ENCODE measurements at places on chromosomes 6 and 20.

DNA sequence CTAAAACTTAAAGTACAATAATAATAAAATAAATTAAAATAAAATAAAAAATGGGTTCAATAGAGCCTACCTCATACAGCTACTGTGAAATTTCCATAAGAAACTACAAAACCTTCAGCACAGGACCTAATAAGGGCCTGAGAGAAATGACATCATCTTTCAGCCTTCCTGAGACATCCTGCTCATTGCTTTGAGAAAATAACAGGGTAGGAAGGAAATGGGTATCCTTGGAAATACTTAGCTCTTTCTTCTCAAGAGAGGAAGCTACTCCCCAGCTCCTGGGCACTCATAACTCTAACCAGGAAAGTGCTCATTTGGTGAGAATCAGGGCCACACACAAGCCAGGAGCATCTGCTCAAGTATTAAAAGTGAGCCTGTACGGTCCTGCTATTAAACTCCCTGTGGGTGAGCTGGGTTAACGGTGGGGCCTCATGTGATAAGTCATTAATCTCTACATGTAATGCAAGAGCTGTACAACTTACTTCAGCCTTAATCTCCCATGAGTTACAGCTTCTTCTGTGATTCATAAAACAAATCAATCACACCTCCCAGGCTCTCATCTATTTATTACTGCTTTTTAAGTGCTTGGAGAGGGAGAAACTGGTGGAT lies 141.4 kb downstream of the MAFB start:
- no peak for DNase-seq

DNA sequence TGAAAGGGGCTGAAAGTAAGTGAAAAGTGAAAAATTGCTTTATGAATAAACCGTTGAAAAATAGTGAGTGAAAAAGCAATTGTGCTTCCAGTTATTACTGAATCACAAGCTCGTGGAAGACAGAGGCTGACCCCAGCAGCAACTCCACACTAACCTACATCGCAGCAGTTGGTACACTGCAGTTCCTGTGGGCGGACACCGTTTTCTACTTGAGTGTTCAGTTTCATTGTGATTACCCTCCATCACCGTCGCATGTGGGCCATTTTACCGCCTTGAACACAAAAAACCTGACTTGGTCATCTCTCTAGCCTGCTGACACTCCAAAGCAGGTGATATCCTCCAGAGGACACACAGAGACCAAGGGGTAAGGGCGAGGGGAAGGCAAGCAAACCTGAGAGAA lies 28.4 kb downstream of the PRDM1 start:
- no peak for DNase-seq

- DNase-seq, result no peak
Observed at GRCh38 chr6:6875818-6876470, 231.8 kb upstream of the RREB1 start.

GRCh38 chr6:25085756-25086155 lies 150.0 kb upstream of the RIPOR2 start:
- no peak for DNase-seq

DNA sequence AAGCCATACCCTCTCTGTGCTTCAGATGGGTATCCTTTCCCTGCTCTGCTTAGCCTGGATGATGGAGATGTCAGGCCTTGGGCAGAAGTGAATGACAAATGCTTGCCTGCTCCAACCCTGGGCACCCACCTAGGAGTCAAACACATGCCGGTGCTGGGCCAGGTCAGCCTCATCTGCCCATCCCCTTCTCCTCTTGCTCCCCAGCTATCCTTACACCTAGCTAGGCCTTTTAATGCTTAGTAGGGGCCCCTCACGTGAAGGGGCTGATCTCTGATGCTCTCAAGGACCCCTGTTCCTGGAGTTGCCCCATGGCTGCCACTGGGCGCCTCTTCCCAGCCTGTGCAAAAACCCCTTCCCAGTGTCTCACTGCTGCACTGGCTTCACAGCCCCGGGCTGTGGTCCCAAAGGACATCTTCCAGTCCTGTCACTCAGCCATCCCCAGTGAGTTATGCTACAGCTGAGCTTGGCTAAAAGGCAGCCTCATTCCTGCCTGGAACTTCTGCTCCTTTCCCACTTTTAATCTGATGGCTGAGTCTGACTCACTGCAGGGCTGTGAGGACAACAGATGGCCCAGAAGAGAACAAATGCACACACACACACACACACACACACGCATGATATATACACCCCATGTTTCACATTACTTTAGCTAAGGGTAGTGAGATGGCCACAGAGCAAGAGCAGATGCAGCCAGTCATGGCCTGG lies 12.8 kb upstream of the SDCBP2 start:
- DNase-seq, result no peak

DNA sequence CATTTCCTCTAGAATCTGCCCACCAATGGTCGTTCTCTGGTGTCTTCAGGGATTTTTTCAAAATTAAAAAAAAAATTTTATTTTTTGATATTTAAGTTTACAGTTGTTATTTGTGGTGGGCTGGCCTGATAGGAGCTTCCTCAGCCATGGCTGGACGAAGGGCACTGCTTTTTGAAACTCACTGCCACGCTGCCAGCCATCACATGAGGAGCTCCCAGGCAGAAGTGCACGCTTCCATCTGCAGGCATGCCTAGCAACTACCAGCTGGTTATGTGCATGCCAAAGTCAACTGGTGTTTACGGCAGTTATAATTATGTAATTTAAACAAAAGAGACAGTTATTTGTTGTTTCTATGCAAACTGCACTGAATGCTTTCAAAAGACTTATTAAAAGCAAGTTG lies 105.1 kb downstream of the IRF4 start:
- no peak for DNase-seq

DNA sequence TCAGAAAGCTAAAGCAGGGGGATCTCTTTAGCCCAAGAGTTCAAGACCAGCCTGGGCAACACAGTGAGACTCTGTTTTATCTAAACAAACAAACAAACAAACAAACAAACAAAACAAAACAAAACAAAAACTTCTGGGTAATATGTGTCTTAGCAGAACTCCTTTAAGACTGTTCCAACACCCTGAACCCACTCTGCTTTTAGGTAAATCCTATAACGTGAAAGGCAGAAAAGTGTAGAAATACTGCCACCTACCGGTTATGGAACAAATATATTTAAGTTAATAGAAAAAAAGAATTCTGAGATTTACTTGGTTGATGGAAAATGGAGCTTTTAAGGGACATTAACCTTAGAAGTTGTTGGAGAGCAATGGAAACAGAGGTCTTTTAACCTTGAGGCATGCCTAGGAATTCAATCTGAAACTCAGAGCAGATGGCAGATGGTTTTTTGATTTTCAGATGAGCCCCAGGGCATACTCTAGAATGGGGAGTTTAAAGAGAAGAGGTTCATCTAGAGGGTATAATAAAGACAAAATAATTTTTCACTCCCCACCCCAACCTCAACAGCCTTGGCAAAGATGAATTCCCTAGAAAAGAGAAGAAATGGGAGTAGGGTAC lies 38.5 kb downstream of the SOD2 start:
- peak; percentile 50 for DNase-seq

DNA sequence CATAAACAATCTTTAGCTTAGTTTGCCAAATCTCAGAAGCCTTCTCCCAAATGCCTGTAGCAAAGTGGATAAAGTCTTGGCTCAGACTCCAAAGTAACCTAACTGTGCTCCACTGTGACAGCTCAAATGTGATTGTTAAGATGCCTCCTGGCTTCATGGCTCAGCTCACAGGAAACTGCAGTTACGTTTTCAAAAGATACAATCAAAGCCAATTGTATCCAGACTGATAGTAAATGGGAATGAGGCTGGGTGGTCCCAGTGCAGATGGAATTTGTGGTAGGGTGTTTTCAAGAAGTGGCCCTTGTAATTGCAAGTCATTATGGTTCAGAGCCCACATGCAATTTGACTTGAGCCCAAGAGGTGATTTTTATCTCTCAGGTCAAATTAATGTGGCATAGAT lies 151.2 kb upstream of the TAB2 start:
- no peak for DNase-seq

GRCh38 chr6:110415086-110415916 lies at the start of gene DDO:
Gene DDO, minus strand, starts transcription at chr6:110415575. Its CDS starts 2,113 bp downstream, at chr6:110413462.
- no peak for DNase-seq

DNA sequence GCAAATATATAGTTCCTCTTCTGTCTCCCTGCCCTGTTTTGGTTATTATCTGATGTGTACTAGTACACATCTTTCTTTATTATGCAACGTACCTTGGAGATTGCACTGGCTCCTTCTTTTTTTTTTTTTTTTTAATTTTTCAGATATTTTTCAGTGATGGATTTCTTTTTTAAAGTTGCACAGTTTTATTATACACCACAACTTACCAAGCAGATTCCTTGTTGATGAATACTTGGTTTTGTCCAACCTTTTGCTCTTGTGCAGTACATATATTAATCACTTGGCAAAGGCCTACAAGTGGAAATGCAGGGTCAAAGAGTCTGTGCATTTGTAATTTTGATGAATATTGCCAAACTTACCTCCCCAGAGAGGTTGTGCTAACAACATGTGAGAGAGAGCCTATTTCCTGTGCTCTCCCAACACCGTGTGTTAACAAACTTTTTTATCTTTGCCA lies 50.1 kb upstream of the RNF24 start:
- no peak for DNase-seq

DNA sequence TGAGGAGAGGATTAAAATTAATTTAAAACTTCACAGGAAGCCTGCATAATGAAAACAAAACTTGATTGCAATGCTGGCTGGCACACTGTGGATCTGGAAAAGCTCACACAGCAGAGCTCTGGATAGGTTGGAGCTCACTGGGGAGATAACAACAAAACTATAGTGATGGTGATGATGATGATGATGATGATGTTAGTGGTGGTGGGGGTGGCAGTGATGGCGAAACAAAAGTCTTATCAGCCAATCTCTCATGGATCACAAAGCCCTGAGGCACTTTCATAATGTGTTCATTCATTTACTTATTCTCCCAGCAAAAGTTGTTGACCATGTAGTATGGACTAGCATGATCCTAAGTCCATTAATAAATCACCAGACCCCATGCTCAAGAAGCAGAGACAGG lies 152.0 kb downstream of the MBOAT1 start:
- DNase-seq, result no peak

DNA sequence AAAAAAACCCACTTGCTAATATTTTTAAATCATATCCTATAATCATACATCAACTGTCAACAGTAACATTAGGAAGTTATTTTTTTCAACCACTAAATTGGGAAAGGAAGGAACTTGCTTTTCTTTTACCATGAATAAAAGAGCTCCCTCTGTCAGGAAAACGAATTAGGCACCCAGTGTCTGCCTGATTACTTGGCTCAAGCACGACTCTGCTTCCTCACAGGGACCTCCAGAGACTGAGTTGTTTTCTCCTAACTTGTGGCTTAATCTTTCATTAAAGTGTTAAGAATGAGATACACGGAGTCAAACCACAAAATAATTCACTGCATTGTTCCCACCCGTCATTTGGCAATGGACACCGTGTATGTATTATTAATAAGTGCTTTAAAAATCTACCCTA lies 1405.1 kb upstream of the EYS start:
- DNase-seq, result no peak

DNA sequence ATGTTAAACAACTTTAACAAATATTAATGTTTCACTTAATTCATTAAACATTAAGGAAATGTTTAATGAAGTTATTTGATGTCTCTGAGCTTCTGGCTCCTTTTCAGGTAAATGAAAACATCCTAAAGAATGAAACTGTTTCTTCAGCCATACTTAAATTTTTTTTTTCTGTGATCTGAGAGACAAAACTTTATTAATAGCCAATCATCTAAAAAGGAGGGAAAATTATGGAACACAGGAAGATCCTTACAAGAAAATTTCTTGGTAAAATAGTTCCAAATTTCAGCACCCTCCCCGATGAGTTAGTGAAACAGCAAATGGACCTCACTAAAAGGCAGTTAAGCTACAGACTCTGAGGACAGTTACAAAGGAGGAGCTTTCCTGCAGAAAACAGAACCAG lies 185.2 kb downstream of the REV3L start:
- DNase-seq, result no peak

DNA sequence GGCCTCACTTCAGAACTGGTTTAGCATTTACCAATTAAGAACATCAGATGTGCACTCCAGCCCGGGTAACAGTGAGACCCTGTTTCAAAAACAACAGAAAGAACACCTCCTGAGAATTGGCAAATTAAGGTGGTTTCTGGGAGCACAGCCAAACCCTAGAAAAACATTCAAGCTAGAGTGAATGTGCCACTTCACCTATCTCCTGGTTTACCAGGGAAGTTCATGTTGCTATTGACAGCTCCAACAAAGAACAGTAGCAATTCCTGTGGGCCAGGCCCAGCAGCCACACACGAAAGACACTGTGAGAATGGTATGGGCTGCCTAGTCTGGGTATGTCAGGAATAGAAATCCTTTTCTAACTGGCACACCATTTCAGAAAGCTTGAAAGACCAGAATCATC lies 4.9 kb downstream of the POLR1C start:
- no peak for DNase-seq

GRCh38 chr6:13787137-13787536 lies 27.2 kb downstream of the MCUR1 start:
- no peak for DNase-seq

DNA sequence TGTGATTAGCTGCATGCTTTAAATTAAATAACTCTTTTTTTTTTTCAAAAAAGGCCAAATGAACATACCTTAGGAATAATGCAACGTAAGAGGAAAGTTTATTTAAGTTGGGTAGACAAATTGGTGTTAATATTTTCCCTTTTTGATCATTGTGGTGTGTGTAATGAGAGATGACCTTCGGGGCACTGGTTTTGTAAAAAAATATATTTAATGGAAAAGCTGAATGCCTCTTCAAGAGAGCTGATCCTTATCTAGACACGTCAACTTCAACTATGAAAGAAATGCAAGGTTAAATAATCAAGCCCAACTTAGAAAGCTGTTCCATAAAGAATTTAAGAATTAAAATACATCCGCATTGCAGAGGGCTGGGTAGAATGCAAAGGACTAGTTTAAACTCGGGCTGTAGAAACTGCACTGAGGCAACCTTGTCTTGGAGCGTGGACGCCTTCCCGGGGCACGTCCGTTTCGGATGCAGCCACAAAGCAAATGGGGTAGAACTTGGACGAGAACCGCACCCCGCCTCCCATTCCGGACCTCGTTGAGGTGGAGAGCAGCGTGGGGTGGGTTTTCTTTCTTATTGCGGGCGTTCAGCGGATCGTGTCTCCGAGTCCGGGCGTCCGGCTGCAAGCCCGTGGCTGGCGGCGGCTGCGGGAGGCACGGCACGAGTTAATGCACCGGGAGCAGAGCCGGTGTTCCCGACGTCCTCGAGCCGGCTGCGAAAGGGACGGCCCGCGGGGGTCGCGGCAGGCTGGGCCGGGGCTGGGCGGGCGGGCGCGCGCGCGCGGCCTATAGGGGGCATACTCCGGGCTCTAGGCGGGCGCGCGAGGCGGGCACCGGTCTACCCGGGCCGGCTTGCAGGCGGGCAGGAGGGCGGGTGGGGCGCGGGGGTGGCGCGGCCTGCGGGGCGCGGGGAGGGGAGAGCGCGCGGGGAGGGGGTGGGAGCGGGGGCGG lies 1.9 kb downstream of the JARID2 start:
- DNase-seq, result no peak

- DNase-seq, result no peak
Observed at GRCh38 chr6:147117580-147117979, 86.6 kb upstream of the STXBP5 start.

DNA sequence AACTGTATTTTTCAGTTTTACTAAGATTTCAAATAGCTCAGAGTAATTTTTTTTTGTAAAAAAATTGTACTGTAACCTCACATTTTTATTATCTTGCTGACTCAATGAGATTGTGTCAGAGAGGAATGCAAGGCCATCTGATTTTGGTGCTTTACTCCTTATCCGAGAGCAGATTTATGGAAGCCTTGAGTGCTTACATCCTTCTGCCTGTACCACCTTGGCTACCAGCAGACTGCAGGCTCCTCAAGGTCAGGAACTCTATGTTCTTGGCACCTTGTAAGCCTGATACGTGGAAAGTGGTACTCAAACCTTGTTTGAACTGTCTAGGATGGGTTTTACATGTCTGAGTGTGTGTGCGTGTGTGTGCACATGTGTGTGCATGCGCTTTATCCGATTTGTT lies 80.1 kb upstream of the MLIP start:
- DNase-seq, result no peak

All from NCI-H187 treated with DMSO at 0.1 percent for 48 hours (cell line).